ENCODE measurements at places on chromosomes 11 and 22.

DNA sequence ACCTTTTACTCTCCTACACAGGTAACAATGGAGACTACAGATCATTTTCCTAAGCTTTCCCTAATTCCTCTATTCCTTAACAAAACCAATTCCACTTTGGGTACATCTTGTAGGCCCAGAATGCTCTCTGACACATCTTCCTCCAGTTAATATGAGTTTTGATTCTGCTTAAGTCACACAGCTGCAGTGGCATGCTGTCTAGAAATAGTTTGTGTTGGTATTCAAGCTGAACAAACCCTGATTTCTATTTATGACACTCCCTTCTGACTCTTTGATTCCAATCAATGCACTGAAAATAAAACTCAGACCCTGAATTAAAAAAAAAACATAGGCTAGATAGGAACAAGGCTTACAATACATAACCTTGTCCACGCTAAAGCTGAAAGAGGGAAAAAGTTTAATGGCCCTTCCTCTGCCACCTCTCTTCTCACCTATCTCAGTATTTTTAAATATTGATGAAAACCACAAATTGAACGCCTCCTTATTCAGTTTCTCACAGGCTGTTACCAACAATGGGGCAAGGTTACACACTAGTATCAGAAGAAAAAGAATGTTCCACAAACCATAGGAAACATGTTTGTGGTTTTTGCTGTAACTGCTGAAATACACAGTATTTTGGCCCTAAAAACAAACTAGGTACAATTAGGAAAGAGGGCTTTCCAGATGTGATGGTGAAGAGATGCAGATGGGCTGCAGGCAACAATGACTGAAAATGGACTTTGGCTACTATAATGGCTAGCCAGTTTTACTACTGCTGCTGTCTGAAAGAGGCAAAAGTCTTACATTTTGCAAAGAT, 35.7 kb upstream of the GAB2 start:
- no peak for DNase-seq

GRCh38 chr11:58526721-58527120, 18.8 kb upstream of the OR5B21 start:
- DNase-seq, result no peak

- no peak for DNase-seq
Observed at GRCh38 chr11:19244084-19244483, 3.3 kb upstream of the E2F8 start.

GRCh38 chr11:83569134-83569805, 283.1 kb upstream of the CCDC90B start:
- DNase-seq, result no peak

DNA sequence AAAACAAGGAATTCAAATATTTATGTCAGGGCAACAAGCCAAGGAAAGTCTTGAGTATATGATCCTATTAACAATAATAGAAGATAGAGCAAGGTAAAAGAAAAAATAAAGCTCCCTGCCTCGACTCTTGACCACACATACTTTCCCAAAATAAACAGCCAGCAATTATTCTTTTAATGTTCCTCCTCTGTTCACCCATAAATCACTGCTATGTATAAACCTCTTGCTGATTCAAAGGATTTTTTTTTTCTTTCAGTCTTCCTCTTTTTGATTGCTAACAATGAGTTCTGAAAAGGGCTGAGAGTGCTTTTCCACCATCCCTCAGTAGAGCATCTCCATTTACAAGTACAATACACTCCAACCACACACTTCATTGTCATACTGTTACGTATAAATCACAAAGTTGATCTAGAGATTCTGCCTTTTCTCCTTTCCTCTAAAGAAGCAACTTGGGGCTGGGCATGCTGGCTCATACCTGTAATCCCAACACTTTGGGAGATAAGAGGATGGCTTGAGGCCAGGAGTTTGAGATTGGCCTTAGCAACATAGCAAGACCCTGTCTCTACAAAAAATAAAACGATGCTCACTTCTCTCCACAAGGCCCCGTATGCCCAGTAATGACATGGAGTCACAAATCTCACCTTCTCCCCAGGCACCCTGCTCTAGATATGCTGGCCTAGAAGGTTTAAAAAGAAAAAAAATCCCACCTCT, 24.0 kb downstream of the RAB30 start:
- DNase-seq, result peak; percentile 41

DNA sequence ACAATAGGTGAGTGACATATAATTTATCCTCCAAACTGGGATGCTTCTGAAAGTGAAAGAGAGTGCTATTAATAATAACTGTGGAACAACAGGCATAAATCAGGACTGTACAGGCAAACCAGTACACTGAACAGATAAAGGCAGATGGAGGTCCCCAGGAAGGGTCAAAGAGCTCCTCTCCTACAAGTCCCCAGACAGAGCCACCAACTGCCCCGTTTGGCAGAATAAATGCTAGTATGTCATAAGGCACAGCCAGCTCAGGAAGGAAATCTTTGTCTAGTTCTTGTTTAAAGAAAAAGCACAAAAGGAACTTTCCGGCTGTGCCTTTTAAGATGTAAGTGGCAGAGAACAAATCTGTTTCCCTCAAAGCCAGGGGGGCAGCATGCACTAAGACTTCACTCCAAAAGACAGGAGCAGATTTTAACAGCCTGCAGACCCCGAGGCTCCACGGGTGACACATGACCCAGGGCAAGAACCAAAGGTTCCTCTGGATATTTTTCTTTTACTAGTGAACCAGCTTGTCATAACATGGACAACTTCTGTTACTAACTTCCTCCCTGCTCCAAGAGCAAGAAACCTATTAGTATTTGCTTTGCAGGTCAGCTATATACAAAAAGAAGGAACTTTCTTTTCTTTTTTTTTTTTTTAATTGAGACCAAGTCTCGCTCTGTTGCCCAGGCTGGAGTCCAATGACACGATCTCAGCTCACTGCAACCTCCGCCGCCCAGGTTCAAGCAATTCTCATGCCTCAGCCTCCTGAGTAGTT, 50.2 kb downstream of the MYH9 start:
- DNase-seq, result no peak

DNA sequence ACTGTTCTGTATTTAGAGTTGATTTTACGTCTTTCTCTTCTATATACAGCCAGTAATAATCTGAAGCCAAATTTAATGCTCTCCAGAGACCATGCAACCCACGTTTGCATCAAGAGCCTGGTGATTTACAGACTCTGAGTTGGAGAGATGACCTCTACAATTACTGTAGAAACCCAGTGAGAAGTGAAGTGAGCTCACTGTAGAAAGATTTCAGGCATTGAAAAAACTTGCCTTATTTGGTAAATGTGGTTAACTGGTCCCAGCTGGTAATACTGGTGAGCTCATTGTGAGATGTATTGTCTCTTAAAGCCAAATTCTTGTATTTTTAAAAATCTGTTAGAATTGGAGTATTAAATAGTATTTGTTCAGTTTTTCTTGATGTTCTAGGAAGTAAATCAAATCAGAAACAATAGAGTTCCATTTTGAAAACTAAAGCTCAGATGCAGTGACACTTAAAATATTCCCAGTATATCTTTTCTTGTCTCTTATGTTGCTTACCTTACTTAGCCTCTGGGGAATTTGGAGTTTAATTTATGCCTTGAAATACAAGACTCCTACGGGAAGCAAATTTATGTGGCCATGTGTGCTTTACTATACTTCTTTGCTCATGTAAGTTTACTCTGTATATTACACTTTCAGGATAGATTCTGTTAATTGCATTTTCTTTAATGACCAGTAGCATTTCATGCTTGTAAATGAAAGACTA, 189.9 kb downstream of the ARHGAP42 start:
- DNase-seq, result peak; percentile 95

GRCh38 chr11:63911440-63911839, 5.5 kb downstream of the RCOR2 start:
- no peak for DNase-seq

- DNase-seq, result peak; percentile 18
Observed at GRCh38 chr11:78156127-78156844, 16.9 kb upstream of the ALG8 start.

DNA sequence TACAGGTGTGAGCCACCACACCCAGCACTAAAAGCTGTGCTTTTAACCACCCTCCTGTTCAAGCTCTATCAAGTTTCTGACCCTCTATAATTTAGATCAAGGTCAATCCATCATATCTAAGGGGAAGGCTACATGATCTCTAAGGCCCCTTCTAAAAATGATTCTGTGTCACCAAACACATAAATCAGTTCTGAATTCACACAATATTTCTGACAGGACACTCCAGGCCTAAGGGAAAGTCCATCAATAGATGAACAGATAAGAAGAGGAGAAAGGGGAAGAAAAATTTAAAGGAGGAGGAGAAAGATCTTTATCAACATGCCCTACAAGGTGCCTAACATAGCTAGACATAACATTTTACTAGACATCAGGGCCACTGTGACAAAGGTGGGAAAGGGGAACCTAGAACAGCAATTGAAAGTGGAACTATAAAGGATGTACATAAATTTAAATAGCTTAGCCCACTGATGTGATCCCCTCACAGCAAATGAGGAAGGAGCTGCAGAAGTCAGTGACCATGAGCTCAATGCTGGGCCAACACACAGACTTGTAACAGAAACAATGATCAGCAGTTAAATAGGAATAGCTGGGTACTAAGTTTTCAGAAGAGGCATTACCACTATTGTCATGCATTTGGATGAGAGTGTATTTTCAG, 4.7 kb downstream of the PRCP start:
- no peak for DNase-seq

DNA sequence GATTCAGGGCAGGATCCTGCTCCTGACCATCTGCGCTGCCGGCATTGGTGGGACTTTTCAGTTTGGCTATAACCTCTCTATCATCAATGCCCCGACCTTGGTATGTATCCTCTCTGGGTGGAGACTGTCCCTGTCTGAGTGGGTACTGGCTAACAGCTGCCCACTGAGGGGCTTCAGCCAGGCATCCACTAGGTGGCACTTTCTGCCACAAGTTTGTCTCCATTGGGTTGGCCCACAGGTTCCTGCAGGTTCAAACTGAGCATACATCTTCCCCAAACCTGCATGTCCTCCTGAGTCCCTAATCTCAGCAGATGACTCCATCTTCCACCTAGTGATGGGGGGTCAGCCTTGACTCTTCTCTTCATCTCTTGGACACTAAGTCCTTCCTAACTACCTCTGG, 4.4 kb downstream of the SLC2A11 start:
- peak; percentile 49 for DNase-seq

- no peak for DNase-seq
Observed at GRCh38 chr11:69486773-69487291, 5.4 kb downstream of the LINC01488 start.

DNA sequence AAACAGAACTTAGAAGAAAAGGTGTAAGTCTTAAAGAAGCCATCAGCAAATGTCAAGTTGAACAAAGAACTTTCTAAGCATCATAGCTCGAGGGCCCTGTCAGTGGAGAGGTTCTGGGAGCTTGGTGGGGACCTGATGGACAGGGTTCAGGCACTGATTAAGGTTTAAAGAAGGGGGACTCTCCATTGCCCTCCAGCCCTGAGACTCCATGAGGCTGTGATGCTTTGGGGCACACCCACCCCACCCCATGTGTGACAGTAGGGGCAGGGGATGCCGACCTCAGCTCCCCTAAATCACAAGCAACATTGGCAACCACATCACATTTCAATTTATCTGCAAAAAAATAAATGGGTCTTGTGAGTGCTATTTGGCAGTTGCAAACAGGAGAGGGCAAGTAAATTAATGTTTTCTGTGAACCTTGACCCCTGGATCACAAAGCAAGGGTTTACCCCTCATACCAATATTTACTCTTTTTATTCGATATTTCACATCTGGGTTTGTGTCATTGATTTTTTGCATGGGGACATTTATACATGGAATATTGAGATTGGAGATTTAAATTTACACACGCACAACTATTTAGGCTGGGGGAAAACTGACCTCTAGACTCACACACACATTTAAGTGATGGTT, 37.1 kb upstream of the ANO1 start:
- DNase-seq, result no peak

DNA sequence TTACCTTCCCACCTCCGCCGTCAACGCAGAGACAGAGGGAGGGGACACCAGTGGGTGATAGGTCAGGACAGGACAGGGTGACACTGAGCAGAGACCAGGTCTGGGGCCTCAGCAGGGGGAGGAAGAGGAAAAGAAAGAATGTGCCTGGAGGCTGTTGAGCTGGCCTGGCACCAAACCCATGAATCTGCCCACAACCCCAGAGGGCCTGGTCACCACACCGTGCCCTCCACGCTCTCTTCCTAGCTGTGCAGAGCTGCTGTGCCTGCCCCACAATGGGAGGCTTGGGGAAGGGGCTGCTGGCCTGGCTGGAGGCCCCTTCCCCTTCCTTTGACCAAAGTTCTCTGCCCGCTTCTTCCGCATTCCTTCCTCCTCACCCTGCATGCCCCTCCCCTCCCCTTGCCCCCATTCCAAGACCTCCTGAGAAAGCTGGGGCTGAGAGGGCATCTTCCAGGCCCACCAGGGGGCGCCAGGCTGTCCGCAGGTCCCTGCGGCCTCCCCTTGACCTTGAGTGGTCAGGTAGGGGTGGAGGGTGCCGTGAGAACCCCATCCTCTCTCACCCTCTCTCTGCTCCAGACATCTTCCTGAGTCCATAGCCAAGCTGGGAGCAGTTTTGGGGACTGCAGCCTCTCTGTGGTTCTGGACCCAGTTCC, 11.0 kb upstream of the CACNA1I start:
- no peak for DNase-seq

GRCh38 chr11:113894421-113894996, 10.1 kb upstream of the HTR3B start:
- DNase-seq, result no peak

GRCh38 chr11:46948378-46949131, 12.0 kb downstream of the CSTPP1 start:
- peak; percentile 92 for DNase-seq

GRCh38 chr11:65133724-65134123, 595 bp downstream of the SYVN1 start:
- peak; percentile 29 for DNase-seq

- no peak for DNase-seq
Observed at GRCh38 chr22:44898236-44898635, 111.6 kb downstream of the PHF21B start.

DNA sequence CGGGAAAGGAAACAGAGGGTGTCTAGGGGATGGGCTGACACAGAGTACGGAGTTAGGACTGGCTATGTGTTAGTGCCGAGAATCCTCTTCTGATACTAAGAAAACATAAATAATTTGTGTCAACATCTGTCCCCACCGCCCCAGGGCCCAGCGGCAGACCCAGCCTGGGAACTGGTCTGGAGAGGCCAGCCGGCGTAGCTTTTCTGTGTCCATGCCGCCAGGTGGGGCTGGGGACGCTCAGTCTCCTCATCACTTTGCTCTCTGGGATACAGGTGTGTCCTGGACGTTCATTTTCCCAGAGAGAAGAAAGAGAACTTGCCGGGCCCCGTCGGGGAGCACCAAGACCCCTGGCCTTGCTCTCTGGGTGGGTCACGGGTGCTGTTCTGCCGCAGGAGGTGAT, 54.7 kb downstream of the WNT7B start:
- no peak for DNase-seq

GRCh38 chr11:115896084-115896483, 391.9 kb upstream of the CADM1 start:
- no peak for DNase-seq
